ENCODE measurements at places on chromosomes 13 and 19.
A peak's percentile ranks its signal among the peaks of the same experiment; 100 is the strongest.

GRCh38 chr19:48496959-48497727 is 14.5 kb downstream of the LMTK3 start:
- DNase-seq: no peak

- no peak for DNase-seq
Observed at GRCh38 chr13:19673473-19674430, 40.3 kb downstream of the MPHOSPH8 start.

DNA sequence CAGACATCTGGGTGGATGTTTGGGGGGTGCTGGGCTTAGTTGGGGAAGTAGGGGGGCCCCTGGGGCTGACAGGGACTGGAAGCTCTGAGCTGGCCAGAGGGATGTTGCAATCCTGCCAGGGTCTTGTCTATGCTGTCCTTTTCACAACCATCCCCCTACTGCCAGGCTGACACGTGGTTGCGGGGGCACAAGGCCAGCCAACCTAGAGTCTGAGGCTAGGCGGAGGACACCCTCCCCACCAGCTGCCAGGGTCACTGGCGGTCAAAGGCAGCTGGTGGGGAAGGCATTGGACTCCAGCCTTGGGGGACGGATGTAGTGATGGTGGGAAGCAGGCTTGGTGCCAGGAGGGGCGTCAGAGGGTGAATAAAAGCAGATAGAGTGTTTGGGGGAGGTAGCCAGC is 1.6 kb upstream of the APOC1 start:
- DNase-seq: no peak

DNA sequence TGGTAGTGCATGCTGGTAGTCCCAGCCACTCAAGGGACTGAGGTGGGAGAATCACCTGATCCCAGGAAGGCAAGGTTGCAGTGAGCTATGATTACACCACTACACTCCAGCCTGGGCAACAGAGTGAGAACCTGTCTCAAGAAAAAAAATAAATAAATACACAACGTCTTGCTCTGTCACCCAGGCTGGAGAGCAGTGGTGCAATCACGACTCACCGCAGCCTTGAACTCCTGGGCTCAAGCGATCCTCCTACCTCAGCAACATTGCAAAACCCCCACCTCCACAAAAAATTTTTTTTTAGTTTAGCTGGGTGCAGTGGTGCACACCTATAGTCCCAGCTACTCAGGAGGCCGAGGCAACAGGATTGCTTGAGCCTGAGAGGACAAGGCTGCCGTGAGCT is 8.8 kb downstream of the TPM4 start:
- DNase-seq: no peak

- no peak for DNase-seq
Observed at GRCh38 chr13:65679240-65679639, 1550.9 kb downstream of the PCDH9 start.

DNA sequence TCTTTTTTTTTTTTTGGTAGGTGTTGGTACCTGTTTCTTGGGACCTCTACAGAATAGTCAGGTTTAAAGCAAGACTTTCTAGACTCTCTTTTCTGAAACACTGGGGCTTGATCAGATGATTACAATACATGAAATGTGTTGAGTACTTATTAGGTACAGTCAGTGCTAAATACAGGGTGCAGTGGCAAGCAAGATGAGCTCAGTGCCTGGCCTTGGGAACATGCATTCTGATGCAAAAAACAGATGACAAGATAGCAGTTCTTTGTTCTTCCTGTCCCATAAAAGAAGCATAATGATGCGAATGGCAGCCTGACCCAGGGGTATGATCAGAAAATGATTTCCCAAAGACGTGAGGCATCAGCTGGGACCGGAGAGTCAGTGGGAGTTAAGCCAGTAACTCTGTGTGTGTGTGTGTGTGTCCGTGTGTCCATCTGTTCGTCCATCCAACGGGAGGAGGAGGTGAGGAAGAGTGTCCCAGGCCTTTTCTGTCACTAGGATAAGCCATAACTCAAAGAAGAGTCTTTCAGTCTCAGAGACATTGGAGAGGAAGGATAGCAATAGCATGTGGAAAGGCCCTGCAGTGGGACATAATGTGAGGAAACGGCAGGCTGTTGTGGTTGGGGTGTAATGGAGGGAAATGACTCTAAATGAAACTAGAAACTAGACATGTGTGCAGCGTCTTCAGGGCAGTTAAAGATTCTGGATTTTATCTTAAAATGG is 32.2 kb downstream of the SLAIN1 start:
- DNase-seq: peak; percentile 4

DNA sequence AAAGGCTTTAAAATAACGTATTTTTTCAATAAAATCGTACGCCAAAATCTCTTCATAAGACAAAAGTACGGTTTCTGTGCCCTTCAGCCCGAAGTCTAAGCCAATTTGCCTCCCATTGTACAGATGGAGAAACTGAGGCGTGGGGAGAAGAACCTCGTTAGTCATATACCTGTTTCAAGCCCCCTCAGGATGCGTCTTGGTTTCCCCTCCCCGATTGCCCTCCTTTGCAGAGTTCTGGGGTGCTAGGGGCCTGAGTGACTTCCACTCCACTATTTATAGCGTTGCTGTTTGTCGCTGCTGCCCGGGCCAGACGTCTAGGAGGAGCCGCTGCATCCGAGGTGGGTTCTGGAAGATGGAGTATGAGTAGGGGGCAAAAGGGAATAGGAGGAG is 2.3 kb upstream of the LTBP4 start:
- no peak for DNase-seq

- no peak for DNase-seq
Observed at GRCh38 chr19:17311455-17312188, 2.3 kb downstream of the DDA1 start.

GRCh38 chr19:42301646-42302203 is at the start of gene PRR19:
PRR19 (plus strand) TSS chr19:42302132; CDS start chr19:42309585, 7,453 bp downstream.
- DNase-seq: peak; percentile 29

DNA sequence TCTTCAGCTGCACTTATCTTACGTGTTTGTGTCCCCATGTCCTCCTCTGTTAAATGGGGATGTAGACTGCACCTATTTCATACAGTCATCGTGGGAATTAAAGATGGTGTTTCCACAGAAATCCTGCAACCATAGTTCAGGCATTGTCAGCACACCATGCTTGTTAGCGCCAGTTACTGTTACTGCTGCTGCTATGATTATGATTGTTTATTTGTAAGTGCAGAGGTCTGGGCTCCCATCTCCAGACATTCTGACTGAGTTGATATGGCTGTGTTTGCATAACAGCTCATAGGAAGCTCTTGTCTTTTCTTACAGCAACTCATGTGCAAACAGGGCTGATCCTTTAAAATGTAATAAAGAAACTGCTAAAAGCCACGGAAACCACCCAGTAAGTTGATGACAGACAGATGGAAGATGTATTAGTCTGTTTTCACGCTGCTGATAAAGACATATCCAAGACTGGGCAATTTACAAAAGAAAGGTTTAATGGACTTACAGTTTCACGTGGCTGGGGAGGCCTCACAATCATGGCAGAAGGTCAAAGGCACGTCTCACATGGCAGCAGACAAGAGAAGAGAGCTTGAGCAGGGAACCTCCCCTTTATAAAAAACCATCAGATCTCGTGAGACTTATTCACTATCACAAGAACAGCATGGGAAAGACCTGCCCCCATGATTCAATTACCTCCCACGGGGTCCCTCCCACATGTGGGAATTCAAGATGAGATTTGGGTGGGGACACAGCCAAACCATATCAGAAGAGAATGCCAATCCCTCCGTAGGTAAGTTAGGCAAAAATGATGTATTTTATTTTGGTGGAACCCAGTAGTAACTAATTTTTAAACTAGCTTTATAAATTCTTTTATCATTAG is 1.6 kb downstream of the ZSCAN5A start:
- DNase-seq: peak; percentile 8

DNA sequence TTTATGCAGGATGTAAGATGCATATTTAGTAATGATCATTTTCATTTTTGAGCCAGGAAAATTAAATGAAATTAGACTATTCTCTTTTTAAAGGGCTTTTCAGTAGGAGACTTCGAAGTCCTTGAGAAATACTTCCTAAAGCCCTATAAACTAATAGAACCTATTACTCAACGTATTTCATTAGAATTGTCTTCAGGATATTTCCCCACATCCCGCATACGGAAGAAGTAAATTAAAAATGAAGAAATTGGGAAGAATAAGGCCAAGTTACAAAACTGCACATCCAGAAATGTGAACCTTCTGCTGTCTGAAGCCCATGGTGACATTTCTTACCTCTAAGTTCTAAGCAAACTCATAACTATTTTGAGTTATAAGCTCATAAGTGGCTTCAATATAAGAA is 66.5 kb downstream of the RXFP2 start:
- no peak for DNase-seq

GRCh38 chr13:44976196-44976595 is 13.1 kb downstream of the NUFIP1 start:
- no peak for DNase-seq

DNA sequence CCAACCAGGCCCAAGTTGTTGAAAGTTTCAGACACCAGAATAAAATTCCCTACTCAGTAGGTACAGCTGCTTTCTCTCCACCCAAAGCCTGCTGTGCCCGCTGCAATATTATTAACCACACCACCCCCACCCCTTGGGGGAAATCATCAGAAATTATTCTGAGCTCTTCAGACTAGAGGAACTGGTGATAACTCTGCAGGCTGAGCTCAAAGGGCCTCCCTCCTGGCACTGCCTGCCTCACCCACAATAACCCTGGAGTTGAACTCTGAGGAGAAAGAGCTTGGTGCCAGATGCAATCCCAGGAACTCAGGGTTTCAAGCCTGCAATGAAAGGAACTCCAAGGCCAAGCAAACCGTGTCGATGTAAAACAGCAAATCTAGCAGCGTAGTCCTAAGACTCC is 381.7 kb upstream of the ZNF507 start:
- DNase-seq: no peak

- no peak for DNase-seq
Observed at GRCh38 chr19:4801085-4801619, 9.6 kb downstream of the FEM1A start.

- DNase-seq: no peak
Observed at GRCh38 chr13:111537843-111538499, 217.5 kb downstream of the TEX29 start.

DNA sequence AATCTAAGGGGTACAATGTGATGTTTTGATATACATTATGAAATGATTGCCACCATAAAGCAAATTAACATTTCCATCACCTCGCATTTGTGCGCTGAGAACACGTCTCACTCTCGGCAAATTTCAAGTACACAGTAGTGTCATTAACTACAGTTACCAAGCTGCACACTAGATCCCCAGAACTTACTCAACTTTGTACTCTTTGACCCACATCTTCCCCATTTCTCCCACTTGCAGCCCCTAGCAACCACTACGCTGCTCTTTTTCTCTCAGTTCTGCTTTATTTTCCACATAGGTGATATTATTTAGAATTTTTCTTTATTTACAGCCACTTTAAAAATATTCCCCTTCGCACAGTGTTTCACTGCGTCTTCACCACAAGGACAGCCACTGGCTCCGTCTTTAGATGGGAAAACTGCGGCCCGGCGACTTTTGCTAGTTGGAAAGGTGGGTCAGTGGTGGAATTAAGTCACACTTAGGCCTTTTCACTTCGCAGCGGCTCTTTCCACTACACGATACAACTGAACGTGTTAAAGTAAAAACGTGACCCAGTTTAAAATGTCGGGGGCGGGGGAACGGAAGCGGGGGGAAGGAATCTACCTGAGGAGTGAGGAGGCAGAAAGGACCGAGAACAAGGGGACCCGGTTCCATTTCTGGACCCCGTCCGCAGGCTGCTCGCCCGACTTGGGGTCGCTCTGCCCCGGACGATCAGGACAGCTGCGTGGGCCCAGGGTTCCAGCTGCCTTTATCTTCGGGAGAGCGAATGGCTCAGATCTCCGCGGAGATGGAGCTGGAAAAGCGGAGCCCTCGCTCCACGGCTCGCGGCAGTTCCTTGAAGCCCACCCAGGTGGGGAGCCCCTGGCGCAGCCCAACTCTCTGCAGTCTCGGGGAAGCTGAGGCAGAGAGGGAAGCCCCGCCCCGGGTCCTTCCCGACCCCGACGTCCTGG is 486.1 kb downstream of the UQCRFS1 start:
- no peak for DNase-seq

GRCh38 chr19:29680447-29680846 is 15.2 kb downstream of the PLEKHF1 start:
- DNase-seq: peak; percentile 74

DNA sequence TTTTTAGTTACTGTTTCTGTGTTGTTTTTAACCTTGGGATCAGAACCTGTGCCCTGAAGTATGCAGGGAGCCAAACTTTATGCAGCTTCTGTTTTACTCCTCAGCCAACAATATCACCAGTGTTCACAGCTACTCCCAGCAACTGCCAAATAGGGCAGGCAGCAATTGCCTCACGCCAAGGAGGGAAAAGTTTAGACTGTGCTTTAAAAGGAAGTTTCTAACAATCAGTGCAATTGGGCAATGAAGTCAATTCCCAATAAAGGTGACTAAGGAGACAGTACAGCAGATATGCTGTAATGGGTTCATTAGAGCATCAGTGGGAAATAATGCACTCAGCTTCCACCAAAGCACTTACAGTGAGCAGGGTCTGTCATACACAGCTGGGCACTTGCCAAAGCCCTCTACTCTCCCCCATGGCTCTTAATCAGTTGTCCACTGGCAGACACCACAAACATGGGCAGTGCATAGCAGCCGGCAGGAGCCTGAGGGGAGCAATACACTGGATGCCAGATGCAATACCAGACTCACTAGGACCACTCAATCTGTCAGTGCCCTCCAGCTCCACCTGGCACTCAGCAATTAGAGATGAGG is 19.3 kb downstream of the ENOX1 start:
- no peak for DNase-seq

DNA sequence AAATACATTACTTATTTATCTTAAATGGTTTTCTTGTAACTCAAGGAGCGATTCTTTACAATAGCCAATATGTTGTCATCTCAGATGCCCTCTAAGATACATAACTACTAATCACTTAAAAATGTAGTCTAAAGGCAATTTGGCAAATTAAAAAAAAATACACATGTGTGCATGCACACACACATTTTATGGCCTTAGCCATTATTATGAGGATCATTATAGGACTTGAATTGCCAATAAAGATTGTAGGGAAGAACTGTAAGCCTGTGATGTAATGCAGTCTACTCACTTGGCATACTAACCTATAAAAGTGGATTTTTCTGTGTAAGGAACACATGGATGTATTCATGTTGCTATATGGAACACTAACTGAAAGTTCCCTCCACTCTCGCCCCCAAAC is 274.3 kb downstream of the SHISA2 start:
- no peak for DNase-seq

DNA sequence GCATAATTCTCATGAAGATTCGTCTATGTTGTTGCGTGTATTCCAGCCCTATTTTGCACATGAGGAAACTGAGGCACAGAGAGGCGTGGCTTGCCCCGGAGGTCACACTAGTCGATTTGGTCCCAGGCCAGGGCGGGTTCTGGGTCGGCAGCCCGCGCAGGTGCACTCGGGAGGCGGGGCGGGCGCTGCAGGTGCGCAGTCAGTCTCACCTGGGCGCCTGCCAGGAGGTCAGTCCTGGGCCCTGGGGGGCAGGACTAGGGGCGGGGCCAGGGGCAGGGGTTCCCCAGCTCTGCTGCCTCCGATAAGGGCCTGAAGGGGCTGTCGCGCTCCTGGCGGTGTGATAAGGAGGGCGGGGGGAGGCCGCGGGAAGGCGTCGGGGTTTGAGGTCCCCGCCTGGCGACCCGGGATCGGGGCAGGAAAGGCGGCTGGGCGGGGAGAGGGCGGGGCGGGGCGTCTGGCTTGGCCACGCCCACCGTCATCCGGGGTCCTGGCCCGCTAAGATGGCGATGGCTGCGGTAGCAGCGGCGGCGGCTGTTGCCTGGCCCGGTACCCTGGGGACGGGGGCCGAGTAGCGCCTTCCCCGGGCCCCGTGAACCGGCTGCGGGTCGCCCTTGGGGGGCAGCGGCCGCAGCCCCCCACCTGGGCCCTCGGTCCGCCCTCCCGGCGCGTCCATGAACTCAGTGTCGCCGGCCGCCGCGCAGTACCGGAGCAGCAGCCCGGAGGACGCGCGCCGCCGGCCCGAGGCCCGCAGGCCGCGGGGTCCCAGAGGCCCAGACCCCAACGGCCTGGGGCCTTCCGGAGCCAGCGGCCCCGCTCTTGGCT is at the start of gene ATG4D:
ATG4D (plus strand) TSS at position 485 of the 822 bp plus-strand sequence; CDS start at position 672, 187 bp downstream.
- DNase-seq: peak; percentile 81

Data from stimulated activated CD4-positive, alpha-beta T cell treated with anti-CD3 and anti-CD28 coated beads, Interleukin-4, amount 100 ng/mL, for 1 hour (primary cell).